ELR (cell line): ENCODE measurements at places on chromosomes 5 and 9.

DNA sequence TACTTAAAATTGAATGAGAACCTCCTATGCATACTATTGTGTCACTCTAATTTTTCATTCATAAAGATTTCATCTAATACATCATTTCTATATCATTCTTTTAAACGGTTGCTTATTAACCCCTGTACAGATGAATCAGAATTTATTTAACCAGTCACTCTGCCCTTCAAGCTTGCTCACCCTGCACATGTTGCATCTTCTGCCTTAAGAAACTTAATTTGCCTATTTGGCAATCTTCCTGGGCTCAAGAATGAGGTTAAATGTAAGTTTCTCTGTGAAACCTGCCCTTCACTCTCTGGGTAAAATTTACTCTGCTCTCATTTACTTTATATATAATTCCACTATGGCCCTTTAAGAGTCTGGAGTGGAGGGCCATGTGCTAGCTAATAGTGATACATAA, 434.7 kb upstream of the ZNF608 start:
- DNase-seq = no peak

DNA sequence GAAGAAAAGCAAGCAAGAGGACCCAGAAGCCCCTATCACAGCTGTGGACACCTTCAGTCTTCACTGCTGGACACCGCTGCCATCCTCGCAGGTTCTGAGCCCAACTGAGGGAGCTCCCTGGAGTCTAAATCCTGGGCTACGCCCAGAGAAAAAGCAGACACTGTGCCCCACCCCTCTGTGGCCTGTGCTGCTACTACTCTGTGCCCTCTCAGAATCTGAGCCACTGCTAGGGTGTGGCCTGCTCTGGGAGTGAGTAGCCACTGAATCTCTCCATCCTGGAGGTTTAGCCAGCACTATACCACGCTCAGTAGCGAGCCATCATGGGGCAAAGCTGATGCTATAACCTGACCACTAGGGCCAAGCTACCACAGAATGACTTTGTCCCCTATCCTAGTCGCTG, 338.2 kb downstream of the NPR3 start:
- DNase-seq = peak; percentile 71

- peak; percentile 34 for DNase-seq
Observed at GRCh38 chr5:73314395-73315257, 134.0 kb downstream of the FOXD1 start.

DNA sequence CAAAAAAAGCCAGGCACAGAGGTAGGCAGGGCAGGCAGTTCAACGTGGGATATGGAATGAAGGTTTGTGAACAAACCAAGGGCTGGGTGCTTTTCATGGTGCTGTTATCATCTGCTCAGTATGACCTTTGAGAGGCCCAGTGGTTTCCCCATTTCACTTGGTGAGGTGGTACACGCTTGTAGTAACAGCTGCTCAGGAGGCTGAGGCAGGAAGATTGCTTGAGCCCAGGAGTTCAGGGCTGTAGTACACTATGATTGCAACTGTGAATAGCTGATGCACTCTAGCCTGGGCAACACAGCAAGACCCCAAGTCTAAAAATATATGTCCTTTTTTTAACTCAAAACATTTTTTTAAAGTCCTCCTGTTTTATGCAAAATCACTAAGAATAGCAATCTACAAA, 174.8 kb downstream of the ENC1 start:
- no peak for DNase-seq

GRCh38 chr5:123001808-123002207, 34.7 kb downstream of the PPIC start:
- DNase-seq = no peak

GRCh38 chr9:121048175-121048574, 1.9 kb downstream of the C5 start:
- DNase-seq = no peak

GRCh38 chr5:42593591-42593990, 163.0 kb upstream of the CCDC152 start:
- no peak for DNase-seq

DNA sequence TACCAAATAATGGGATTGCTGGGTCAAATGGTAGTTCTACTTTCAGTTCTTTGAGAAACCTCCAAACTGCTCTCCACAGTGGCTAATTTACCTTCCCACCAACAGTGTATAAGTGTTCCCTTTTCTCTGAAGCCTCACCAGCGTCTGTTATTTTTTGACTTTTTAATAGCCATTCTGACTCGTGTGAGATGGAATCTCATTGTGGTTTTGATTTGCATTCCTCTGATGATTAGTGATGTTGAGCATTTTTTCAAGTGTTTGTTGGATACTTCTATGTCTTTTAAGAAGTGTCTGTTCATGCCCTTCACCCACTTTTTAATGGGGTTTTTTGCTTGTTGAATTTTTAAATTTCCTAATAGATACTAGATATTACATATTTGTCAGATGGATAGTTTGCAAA, 28.4 kb upstream of the SUSD1 start:
- DNase-seq = peak; percentile 76

DNA sequence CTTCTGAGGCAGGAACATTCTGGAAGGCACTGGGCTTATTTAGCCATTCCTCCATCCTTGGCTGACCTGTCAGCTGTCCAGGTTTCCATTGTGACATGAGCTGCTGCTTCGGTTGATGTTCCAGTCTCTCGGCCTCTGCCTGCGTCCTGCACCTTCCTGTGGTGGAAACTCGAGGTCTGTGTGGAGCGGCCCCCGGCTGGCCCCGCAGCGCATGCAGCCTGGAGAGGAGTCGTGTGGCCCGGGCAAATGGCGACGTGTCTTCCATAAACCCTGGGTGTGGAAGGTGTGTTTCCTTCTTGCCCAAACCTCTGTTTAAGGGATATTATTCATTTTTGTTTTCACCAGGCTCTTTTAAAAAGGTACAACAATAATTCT, 36.5 kb upstream of the SLC9A3 start:
- no peak for DNase-seq

GRCh38 chr5:156913719-156914370, 49.2 kb downstream of the TIMD4 start:
- no peak for DNase-seq

GRCh38 chr9:94719878-94720277, 6.6 kb upstream of the AOPEP start:
- DNase-seq = peak; percentile 41

DNA sequence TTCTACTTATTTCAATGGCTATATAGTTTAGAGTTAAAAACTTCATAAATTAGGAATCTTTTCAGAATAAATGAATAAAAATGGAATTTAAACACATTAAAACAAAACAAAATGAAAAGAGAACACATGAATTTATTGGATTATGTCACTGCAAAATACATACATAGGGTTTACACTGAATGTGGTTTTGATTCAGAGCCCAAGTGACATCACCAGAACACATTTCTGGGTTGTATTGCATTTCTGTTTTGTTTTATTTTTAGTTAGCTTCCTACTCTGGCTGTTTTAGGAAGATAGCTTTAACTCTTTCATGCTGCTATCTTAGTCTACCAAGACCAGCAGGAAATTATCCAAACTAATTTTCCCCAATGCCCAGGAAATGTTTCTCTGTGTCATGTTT, 1935.0 kb downstream of the EFNA5 start:
- DNase-seq = no peak

- peak; percentile 92 for DNase-seq
Observed at GRCh38 chr5:174533751-174534241, 190.6 kb upstream of the MSX2 start.

- DNase-seq = no peak
Observed at GRCh38 chr5:122982376-122982775, 54.1 kb downstream of the PPIC start.

DNA sequence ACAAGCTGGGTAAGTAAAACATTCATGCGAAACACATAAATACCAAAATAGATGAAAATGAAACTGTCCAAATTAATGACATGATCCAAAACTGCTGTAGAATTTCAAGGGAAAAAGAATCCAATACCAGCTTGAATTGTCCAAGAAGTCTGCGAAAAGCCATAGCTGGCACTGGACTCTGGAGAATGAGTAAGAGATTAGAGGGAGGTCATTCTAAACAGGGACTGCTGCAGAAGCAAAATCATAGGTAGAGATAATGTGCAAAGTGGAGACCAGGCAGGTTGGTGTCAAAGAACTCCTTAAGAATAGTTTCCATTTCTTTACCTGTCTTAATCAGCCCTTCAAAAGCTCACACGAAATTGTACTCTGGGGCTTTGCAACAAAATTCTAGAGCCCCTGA, 162.5 kb downstream of the NFIB start:
- DNase-seq = no peak

DNA sequence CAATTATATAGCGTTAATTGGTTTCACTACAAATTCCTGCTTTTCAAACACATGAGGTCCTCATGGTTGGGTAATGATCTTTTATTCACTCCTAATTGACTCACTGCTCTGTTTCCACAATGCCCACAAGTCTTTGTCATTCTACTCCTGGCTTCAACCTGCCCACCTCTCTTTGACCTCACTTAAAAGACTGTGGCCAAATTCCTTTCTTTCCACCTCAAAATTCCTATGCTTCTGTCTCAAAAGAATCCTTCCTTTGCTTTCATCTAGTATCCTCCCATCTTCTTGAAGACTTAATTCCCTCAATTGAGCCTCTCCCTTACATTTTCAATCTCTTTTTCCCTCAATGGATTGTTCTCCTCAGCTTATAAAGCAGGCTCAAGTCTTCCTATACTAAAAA, 4.9 kb downstream of the APBA1 start:
- DNase-seq = no peak

- no peak for DNase-seq
Observed at GRCh38 chr9:90987566-90987965, 185.9 kb downstream of the SYK start.

DNA sequence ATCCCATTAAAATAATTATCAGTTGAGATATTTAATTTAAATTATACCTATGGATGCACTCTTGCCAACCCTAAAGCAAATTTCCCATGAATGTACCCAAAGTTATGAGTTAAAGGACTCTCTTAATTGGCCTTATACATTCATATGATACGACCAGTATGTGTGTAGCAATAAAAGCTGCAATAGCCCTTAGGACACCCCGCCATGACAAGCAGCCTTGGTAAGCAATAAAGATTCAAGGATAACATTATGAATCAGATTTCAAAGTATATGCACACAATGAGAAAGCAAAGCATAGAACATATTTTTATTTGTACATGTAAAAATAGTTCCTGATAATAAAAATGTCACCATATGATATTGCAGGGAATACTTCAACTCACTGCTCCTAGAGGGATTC, 1699.3 kb upstream of the CDH9 start:
- no peak for DNase-seq

GRCh38 chr9:75184471-75184870, 96.2 kb downstream of the OSTF1 start:
- DNase-seq = peak; percentile 38

DNA sequence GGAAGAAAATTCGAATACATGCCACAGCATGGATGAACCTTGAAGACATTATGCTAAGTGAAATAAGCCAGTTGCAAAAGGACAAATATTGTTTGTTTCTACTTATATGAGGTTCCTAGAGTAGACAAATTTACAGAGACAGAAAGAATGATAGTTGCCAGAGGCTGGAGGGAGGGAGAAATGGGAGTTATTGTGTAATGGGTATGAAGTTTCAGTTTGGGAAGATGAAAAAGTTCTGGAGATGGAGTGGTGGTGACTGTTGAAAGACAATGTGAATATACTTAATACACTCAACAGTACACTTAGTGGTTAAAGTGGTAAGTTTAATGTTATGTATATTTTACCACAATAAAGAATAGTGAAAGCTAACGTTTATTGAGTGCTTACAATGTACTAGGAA, 99.6 kb upstream of the SLC44A1 start:
- DNase-seq = no peak

- DNase-seq = no peak
Observed at GRCh38 chr9:125438506-125439433, 177.1 kb downstream of the GAPVD1 start.

DNA sequence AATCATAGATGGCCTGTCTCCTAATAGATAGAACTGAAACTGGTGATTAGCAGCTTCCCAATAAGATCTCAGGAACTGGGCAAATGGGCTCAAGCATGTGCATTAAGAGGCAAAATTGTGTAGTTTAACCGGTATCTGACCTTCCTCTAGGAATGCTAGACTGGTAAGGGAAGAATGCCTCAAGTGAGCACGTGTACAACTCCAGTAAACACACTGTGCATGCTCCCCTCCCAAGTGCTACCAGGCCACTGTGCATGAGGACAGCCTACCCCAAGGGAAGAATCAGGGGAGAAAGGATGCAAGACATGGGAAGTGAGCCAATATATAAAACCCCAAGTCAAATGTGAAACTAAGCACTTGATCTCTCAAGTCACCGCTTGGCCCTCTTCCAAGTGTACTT, 1157.4 kb upstream of the CDH18 start:
- DNase-seq = no peak

DNA sequence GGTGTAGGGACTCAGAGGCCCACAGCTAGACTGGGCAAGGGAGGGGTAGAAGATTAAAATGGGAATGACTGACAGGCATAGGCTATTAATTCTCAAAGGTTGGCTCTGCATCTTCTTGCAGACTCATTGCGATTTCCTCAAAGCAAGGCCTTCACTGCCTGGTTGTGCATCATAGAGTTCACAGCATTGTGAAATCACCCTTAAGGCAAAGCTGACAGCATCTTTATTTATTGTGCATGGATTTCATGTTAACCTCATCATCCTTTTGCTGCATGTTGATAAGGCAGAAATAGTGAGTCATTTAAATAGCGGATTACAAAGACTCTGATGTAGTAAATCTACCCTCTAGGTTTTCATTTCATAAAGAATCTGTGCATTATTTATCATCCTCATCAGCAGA, 13.6 kb upstream of the PALM2AKAP2 start:
- DNase-seq = peak; percentile 94

GRCh38 chr5:78903353-78903752, 81.8 kb downstream of the ARSB start:
- DNase-seq = no peak

- no peak for DNase-seq
Observed at GRCh38 chr5:131774652-131775367, 22.0 kb downstream of the FNIP1 start.

- no peak for DNase-seq
Observed at GRCh38 chr9:81234924-81235610, 454.3 kb downstream of the TLE1 start.

GRCh38 chr9:135752281-135753204, 50.6 kb downstream of the KCNT1 start:
- DNase-seq = no peak

GRCh38 chr9:125261501-125262293, at the start of gene GAPVD1:
TSS of gene GAPVD1 (plus strand) at chr9:125261826. CDS start at chr9:125298922, 37,096 bp downstream.
- DNase-seq = peak; percentile 95

GRCh38 chr9:133560944-133561343, 26.4 kb downstream of the ADAMTSL2 start:
- no peak for DNase-seq

- no peak for DNase-seq
Observed at GRCh38 chr9:136686534-136686793, 793 bp downstream of the AGPAT2 start.

DNA sequence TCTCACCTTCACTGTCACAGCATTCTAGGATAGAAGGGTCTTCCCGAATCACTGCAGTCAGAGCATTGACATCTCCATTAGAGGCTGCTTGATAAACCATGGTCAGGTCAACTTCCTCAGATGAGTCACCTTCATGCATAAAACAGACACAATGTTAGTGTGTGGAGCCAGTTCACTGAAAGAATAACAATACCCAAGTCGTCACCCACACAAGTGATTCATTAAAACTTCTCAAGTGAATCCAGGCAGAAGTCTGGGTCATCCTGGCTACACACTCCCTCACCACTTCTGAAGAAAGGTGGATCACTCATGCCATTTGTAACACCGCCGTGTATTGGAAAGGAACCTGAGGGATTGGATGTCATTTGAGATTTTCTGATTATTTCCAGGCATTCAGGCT, 49.6 kb downstream of the ANKRD55 start:
- peak; percentile 97 for DNase-seq

- DNase-seq = no peak
Observed at GRCh38 chr5:101878190-101878589, 417.9 kb downstream of the SLCO4C1 start.

- DNase-seq = no peak
Observed at GRCh38 chr9:110142253-110142652, 65.7 kb downstream of the C9orf152 start.
